ENCODE measurements at places on chromosomes 5 and 9.

DNA sequence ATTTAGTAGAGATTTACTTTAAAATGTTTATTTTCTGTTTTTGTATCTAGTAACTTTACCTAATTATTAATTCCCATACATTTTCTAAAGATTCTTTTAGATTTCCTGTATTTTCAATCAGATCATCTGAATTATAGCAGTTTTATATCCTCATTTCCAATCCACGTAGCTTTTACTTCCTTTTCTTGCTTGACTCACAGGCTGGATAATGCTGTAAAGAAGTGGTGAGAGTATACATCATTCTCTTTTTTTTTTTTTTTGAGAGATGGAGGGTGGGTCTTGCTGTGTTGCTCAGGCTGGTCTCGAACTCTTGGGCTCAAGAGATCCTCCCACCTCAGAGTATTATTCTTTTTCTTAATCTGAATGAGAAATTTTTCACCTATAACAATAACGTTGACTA is 11.2 kb upstream of the SETX start:
- DNase-seq = no peak

GRCh38 chr9:95461448-95462248 is 55.1 kb downstream of the PTCH1 start:
- no peak for DNase-seq

GRCh38 chr9:118183576-118183975 is 479.4 kb downstream of the TLR4 start:
- no peak for DNase-seq

GRCh38 chr9:89364666-89365531 is 46.6 kb downstream of the SECISBP2 start:
- DNase-seq = no peak

- DNase-seq = no peak
Measured at GRCh38 chr9:110126499-110126941, 81.4 kb downstream of the C9orf152 start.

DNA sequence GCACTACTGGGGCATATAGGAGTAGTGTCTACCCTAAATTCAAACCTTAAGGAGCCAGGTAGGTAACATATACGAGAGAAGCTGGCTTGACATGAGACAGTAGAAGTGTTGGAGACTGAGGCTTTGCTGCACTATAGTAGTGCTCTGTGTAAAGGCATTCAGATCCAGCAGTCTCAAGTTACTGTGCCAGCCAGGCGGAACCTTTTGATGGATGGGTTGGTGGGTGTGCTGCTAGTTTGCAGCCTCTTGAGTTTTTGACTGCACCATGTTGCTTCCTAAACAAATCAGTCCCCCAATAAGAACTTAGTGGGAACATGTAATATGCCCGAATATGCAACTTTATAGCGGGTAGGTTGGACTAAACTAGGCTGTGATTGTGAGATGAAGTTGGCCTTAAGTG is 1.5 kb downstream of the CLTA start:
- no peak for DNase-seq

DNA sequence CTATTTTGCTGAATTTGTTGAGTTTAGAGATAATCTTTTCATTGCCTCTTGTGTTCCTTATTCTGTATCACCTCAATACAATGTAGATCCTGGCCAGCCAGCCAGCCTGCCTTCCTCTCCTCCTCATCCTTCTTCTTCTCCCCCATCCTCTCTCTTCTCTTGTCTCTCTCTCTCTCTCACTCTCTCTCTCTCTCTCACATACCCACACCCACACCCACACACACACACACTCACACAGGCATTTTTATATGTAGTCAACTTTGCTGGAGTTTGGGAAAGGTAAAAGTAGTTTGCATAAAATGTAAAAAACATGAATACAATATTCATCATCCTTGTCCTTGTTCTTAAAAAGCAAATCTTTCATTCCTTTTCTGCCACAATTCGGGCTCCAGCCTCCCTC is 60.5 kb downstream of the ZFAND5 start:
- DNase-seq = no peak

DNA sequence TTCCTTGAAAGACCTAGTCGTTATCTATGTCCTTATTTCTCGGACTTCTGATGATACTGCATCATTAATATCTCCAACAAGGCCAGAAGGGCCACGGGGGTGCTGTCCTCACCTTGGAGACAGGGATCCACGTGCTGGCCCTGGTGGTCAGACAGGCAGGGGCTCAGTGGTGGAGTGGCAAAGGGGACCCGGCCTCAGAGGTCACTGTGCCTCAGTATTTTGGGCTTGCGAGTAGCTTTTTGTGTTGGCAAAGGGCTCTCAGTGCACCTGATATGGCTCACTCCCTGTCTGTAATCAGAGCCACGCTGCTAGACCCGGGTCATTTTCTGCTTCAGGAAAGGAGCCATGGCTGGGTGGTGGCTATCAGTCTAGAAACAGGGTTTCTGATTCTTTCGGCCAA is 135.1 kb downstream of the GADD45G start:
- no peak for DNase-seq

Measured in stimulated activated CD4-positive, alpha-beta T cell treated with anti-CD3 and anti-CD28 coated beads, Interleukin-4, amount 100 ng/mL, for 4 hours (primary cell).